NCI-H1436 treated with DMSO at 0.1 percent for 48 hours (cell line): ENCODE measurements at places on chromosomes 2 and 18.

DNA sequence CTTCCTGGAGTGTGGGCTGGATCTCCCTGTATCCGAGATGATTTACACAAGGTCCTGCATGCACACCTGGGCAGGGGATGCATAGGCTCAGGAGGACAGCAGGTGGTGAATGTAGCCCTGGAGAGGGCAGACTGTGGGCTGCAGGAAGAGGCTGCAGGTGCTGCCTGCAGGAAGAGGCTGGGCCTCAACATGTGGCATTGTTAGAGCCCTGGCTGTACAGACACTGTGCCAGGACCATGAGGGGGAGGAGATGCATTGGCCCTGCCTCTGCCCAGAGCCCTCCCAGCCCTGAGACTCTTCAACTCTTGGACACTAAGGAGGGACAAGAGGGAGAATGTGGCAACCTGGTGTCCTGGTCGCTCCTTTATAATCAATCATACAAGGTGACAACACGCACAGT is 392.8 kb downstream of the TNS1 start:
- no peak for DNase-seq

DNA sequence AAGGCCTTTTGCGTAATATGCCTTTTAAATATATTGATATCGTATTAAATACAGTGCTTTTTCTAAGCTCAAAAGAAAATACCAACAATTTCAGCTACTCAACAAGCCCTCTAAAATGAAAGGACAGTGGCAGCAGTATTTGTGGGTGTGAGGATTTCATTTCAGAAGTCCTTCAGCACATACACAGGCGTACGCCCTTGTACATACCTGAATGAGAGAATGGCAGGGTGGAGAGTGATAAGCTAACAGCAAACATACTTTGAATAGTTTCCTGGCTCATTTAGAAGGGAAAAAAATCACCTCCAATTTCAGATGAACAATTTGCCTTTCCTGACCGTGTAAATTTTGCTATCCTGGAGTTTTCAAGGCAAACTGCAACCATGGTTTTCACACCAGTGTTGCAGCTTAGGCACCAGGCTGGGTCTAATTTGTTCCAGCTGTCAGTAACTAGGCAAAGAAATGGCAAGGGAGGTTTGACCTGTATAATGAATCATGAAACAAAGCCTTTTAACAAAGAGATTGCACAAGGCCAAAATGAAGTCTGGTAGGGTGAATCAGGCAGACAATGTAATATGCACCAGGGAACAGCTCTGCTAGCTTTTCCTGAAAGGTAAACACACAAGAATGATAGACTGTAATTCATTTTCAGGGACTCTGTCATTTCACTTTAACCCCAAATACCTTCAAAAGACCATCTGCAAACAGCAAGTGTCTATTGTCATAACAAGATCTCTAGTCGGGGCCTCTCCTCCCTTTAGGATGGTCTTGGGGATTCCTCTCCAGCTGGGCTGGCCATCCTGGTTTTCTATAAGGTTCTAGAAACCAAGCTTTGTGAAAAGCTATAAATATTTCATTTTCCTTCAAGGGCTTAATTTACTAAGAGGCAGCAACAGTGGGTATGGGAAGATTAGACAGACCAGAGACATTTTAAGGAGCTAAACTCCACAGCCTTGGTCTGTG is 11.5 kb downstream of the ANKRD29 start:
- DNase-seq, result no peak

DNA sequence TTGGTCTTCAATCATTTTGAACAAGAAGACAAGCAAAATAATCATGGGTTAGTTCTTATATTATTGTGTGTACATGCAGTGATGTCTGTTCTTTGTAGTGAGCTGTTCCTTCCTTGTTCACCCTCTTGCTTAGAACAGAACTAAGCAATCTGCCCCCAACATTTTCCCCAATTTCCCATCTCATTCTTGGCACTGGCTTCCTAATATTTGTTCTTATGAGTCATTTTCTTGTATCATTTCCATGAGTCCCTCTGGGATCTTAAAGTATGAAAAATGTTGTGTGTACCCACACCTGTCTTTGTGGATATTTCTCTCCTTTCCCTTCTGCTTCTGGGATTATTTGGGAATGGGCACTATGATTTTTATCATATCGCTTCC is 3.5 kb upstream of the IL1B start:
- no peak for DNase-seq

- no peak for DNase-seq
These were observed 7.7 kb downstream of the DNMT3A start for GRCh38 chr2:25333981-25334380.

GRCh38 chr2:25255745-25256487 is 85.8 kb downstream of the DNMT3A start:
- no peak for DNase-seq

GRCh38 chr18:13580351-13580750 is 146.0 kb downstream of the FAM210A start:
- DNase-seq, result no peak

GRCh38 chr2:172749388-172749787 is 13.7 kb downstream of the RAPGEF4 start:
- no peak for DNase-seq
